ENCODE measurements at places on chromosomes 5 and 9.

DNA sequence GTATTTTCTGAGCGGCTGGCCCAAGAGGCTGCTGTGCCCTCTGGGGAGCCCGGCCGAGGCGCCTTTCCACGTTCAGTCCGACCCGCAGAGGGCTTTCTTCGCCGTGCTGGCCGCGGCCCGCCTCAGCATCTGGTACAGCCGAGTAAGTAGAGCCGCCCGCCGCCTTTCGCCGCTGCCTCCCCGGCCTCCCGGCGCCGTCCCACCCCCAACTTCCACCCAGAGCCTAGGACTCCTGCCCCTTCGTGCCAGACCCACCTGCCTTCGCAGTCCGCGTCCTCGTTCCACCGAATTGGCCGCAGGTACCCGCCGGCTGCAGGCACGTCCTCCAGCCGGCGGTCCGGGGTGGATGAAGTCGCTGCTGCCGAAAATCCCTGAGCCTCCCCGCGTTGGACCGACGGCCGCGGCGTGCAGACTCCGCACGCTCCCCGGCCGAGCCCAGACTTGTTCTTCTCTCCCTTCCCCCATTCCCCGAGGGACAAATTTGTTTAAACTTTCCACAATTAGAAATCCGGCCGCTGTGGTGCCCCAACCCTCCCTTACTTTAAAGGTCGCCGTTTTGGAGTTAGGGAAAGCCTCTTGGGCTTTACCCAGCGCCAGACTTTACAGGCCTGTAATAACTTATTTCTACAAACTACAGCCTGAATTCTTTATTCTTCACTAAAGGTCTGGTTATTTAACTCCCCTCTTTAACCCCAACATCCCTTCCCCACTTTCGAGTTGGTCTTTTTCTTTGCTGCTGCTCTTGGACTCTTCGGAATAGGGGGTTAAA is 589 bp downstream of the RIC1 start:
- DNase-seq = no peak

GRCh38 chr5:18544421-18544820 is 910.2 kb downstream of the TAF11L14 start:
- DNase-seq = no peak

GRCh38 chr9:81461196-81461595 is 228.2 kb downstream of the TLE1 start:
- DNase-seq = no peak

DNA sequence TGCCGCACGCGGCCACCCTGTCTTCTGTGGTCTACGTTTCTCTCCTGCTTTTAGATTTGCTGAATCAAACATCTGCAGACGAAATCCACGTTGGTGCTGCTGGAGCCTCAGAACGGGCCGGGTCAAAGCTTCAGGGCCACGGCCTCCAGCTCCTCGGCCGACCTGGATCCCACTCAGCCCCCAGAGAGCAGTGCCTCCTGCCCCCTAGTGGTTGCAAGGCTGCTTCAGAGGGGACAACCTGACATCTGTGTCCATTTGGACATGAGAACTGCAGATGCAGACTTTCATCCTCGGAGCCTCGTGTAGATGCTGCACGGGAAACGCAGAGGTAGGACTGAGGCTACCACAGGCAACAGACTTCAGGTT is 23.0 kb upstream of the SLC6A3 start:
- no peak for DNase-seq

All from AG09319 (cell line).